ENCODE measurements at places on chromosomes 7 and 10. TPM values are rescaled to one million over a fixed set of nuclear protein-coding genes. Genes with fewer than 3 reads are reported as not detected.

DNA sequence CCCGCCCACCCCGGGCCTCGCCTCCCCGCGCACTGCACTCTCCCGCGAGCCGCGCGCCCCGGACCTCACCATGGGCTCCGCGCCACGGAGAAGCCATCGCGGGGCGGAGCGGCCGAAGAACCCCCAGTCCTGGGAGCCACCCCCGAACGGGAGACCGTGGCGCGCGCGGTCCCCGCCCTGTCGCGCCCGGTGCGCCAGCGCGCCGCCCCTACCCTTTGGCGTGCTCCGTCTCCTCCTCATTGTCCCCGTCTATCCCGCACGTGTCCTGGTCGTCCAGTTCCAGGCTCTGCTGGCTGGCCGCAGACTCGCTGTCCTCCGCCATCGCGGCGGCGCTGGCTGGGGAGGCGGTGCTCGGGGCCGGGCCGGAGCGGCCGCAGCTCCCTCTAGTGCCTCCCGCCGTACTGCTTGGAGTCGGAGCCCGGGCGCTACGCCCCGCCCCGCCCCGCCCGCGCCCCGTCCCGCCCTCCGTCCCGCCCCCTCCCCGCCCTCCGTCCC, at the start of gene NMT2:
Gene NMT2, minus strand, starts transcription at position 403 of the 495 bp plus-strand sequence. Its CDS starts 81 bp downstream, at position 322.
- peak; percentile 37 for DNase-seq

DNA sequence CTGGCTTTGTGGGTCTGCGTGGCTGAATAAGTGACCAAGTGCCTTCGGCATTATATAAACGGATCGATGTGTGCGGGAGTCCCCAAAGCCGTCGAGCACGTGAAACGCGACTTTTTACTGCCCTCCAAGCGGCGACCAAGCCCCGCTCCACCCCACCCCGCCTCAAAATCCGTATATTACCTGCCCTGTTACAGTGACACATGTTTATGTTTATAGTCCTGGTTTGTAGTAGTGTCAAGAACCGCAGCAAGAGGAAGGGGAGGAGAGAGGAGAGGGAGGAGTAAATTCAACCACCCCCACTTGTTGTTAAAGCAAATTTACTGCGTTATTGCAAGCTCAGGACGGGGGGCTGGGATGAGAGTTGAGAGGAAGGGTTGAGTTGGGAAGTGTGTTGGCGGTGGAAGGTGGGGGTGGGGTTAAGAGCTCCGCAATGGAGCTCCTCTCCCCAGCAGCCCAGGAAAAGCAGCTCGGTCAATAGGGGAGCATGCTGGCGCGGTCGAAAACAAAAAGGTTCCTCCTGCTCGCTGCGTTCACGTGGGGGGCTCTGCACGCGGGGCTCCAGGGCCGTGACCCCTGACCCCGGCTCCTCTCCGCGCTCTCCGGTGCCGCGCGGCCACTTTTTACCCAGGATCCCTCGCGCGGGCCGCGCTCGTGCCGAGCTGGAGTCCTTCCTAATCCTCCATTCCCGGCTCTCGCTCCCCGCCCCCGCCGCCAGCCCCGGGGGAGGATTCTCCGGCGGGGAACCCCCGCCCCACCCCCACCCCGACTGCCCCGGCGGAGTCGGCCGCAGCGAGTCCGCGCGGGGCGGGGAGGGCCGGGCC, at the start of gene SKIDA1:
Gene SKIDA1, minus strand, starts transcription at position 316 of the 821 bp plus-strand sequence. CDS start 7,860 bp downstream, outside the sequence.
- DNase-seq = peak; percentile 56

DNA sequence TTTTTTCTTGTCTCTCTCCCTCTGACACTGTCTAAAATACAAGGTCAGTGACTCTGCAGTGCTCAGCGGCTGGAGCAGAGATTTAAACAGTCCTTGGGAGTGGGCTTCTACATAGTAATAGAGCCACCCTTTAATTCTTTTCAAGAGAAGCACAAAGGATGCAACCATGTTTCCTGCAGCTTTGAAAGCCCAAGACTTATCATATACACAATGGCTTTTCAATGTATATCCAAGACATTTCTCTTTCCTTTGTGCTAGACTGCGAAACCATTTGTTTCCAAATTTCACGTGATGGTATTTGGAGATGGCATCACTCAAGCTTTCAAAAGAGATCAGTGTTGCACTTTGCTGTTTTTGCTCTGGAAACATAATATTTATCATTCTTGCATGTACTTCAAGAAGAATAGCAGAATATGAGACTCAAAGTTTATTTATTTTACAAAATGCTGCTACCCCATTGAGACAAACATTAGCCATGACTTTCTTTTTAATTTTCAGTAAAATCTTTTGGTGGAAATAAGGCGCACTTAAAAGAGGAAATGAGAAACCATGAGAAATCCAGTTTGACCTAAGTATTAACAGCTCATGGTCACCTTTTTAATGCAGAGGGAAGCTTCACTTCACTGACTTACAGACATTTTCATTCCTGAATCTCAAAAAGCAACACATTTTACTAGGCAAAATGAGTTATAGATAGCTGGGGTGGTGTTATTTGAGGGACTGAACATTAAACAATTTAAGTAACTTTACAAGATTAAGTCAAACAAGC, 76.6 kb downstream of the SEMA3C start:
- no peak for DNase-seq

DNA sequence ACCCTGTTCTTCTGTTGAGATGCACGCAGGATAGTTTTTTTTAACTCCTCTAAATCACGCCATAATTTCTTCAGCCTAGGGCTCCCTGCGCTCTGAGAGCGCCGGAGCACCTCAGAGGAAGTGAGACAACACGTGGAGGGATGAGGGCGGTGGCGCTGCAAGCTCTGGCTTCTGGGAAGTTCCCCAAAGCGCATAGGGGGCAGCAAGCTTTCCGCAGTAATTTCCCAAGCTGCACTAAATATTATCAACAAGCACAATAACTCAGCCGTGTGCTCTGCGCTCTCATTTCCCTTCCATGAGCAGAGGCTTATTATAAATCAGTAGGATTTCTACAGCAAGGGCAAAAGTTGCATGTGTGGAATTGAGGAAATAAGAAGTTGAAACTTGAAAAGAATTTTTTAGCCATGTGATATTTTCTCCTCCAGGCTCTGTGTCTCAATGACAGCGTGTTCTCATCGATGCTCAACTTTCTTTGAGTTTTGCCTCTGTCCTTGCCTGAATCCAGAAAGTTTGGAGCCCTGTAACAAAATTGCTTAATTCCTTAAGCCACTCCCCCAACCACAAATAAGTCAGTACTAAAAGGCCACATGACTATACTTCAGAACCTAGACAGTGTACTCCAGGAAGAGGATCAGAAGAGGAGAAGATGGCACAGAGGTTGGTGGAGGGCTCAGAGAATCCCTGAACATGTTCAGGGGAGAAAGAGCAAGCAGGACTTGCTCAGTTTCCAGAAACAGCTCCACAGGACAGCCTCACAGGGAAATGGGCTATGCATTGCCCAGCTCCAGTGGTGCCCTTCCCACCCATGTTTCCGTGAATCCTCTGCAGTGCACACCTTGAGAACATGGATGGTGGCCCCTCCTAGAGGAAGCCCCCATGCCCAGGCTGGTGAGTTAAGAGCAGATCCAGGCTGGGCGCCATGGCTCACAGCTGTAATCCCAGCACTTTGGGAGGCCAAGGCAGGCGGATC, 221.5 kb upstream of the GHITM start:
- DNase-seq = no peak

GRCh38 chr7:135965602-135966001, 11.6 kb downstream of the MTPN start:
- no peak for DNase-seq

- DNase-seq = no peak
Measured at GRCh38 chr10:127600479-127600878, 51.4 kb downstream of the NPS start.

Gene CALML3
- not detected for total RNA-seq

Gene PRKCQ
- 0.79 TPM for total RNA-seq

Data from omental fat pad (tissue), 4 donors.